ENCODE measurements at places on chromosomes 7 and 10.

- DNase-seq = no peak
Measured at GRCh38 chr7:100486753-100487446, 3.2 kb downstream of the NYAP1 start.

GRCh38 chr7:147646568-147646967 lies 944.0 kb upstream of the C7orf33 start:
- no peak for DNase-seq

- DNase-seq = no peak
Measured at GRCh38 chr7:89023877-89024276, 228.3 kb upstream of the TEX47 start.

DNA sequence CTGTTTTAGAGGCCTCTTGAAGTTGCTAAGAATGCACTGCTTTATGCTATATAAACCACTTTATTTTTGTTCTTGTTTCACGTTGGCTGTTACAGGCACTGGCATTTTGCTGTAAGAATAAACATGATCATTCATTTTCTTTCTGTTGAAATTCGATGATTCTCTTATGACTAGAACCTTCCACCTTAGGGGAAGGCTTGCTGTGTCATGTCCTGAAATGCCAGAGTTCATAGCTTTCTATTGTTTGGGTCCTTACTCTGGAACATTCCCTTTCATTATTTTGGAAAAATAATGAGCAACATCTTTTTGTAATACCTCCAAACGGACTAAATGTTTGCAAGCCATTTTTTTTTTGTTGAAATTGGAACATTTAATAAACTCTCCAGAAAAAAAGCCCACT lies 495.1 kb upstream of the POT1 start:
- DNase-seq = no peak

DNA sequence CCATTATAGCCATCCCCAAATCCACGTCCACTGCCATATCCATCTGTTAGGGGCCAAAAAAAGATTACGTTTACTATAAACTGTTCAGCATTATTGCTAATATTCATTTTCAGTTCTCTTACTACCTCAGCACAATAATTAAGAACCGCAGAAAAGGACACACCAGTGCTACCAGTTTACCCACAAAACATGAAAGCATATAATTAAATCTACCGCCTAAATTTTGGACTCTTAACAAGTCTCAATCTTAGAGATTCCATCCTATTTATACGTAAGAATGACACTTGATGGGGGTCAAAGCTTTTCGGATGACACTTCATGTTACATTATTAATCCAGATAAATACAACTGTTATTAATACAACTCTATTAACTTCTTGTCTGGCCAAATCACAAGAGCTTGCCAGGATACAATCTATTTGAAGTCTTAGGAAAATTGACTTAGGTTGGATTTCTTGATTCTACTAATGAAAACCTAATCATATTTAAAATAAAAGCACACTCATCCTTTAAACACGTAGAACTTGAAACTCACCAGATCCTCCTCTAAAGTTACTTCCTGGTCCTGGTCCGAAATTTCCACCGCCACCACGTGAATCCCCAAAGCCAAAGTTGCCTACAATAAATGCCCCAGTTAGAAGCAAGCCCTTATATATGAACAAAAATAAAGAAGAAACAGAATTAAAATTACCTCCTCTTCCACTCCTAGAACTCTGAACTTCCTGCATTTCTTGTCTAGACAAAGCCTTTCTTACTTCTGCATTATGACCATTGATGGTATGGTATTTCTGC lies 4.5 kb downstream of the HNRNPA2B1 start:
- no peak for DNase-seq

DNA sequence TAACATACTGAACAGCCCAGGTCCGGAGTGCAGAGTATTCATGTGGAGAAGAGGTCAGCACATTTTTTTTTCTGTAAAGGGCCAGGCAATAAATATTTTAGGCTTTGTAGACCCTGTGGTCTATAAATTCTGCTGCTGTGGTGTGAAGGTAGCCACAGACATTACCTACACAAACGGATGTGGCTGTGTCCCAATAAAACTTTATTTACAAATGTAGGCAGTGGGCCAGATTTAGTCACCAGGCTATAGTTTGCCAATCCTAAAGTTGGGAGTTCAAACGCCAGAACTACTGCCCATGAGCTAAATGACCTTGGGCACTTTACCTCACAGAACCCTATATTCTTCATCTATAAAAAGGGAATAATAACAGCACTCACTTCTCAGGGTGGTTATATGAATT lies 13.4 kb downstream of the FAM53B start:
- DNase-seq = no peak

DNA sequence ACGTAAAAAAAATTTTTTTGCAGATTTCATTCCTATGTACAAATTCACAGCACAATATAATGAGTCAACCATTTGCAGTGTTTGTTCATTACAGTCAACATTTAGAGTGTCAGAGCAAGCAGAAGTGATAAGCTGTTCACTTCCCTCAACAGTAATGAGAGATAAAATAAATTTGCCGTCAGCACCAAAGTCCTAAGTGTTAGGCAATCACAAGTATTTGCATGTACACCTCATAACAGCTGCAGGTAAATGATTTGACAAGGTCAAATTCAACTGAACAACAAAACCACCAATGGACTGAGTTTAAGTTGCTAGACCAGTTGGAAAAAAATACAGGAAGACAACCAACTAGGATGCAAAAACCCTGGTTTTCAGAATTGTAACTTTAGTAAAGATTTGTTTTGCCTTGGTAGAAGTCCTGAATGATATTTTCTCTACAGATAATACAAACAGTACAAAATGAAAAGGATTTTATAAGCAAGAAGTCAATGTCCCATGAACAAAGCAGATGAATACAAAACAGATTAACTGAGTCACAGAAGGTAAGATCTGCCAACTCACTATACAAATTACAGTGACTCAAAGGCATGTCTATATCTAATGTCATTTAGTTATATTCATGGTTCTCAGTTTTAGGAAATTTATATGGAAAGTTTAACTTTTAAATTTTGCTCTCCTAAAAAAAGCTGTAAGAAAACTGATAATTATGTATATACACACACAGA lies 10.4 kb downstream of the RAPGEF5 start:
- no peak for DNase-seq

GRCh38 chr10:325282-325681 lies 190.0 kb downstream of the ZMYND11 start:
- DNase-seq = no peak

GRCh38 chr7:106612432-106612831 lies 48.5 kb downstream of the CCDC71L start:
- DNase-seq = no peak

GRCh38 chr7:143902332-143902899 lies 440 bp upstream of the TCAF1 start:
- DNase-seq = no peak

- DNase-seq = no peak
Measured at GRCh38 chr7:140512317-140513000, 33.2 kb upstream of the MKRN1 start.

GRCh38 chr10:51014680-51015389 lies 59.5 kb upstream of the PRKG1 start:
- DNase-seq = no peak

- no peak for DNase-seq
Measured at GRCh38 chr7:83211685-83212084, 49.0 kb upstream of the PCLO start.

DNA sequence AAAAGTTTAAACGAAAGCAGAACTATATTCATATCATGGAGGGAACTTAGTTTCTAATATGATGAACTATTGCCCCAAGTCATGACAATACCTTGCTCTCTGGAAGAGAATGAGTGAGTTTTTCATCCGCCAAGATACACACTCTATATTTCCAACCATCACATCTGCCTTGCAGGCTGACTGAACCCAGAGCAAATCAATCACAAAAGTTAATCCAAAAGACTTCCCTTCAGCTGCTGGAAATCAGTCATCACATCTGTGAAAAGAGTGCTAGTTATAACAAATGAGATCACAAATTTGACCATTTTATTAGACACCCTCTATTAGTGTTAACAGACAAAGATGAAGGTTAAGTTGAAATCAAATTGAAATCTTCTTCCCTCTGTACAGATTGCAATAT lies 261.7 kb upstream of the PRKCQ start:
- no peak for DNase-seq

DNA sequence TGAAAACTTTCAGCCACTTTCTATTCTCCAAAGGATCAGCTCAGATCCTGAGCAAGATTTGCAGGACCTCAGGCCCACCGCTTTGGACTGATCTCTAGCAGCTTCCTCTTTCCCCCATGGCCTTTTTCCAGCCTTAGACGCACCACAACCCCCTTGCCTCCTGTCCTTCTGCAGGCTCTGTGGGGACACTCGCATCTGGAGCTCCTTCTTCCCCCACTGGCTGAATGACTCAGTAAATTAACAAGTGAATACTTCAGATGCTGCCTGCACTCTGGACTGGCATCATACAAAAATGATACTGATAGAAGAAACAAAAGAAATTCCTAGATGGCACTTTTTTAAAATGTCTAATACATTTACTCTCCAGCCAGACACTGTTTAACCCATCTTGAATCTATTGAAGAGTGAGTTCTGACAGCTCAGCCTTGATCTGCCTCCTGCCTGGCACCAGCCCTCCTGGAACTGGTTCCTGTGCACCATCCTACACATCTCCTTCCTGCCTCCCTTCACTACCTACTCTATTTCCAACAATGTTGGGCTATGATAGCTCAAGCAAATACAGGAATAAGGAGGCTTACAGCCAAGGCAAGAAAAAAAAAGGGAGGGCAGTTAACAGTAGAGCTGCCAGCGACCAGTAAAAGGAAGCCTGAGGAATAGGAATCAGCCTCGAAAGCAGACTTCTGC lies 3.3 kb downstream of the FRMPD2 start:
- DNase-seq = no peak

DNA sequence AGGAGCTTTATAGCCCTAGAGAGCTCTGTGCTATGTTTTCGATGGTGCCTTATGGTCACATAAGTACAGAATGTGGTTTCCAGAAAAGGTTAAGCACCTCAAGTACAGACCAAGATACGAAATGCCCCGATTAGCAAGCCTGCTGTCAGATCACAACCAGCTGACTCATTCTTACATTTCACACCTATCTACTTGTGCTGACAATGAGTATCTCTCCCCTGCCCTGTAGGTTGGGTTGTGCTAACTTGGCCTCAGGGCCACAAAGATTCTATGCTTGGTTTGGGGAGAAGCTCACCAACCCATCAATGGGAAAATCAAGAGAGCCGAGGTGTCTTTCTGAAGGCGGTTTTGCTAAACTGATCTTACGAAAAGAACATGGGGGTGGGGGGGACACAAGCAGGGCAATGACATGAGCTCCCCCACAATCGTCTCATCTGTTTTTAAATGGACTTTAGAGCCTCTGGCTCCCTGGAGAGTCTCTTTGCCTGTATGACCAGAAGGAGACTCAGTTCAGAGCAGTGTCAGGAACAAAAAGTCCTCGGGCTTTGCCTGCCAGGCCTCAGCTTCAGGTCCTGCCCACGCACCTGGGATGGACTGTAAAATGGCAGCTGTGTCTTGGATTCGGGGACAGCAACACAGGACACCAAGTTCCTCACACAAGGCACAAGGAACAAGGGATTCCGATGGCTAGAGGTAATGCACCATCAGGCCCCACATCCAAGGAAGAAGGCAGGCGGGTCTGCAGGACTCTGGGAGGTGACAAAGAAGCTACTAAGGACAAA lies 55.1 kb downstream of the FAM53B start:
- DNase-seq = no peak

DNA sequence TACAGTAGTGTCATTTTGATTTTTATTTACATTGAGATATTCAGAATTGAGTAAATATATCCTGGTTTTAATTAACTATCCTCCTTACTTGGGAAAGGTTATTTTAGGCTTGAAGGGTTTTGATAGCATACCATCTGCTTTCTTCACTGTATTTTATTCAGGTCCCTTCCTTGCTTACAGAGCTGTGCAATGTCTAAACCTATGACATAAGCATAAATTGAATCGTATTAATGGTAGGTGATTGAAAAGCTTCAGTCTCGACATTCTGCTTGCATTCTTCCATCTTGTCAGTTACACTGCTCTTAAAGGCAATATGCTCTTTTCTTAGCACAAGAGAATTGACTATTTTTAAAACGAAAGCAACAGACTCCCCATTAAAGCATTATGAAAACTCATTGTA lies 102.5 kb downstream of the ARID5B start:
- no peak for DNase-seq

DNA sequence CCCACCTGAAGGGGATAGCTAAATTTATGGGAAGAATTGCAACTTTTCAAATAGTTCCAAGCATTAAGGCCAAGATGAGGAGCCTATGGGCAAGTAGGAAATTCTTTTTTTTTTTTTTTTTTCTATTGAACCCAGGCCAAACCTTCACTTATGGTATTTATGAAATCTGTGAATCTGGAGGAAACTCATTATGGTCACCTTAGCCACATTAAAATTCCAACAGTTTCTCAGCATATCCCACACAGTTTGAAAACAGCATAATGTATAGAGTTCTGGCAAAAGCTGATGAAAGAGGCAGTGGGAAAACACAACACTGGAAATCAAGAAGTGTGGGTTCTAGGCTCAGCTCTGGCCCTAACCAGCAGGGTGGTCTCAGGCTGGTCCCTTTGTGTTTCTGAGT lies 236.9 kb downstream of the PTEN start:
- DNase-seq = no peak

Data from occipital lobe (tissue), 3 donors.